ENCODE measurements at places on chromosomes 2 and 18.
A peak's percentile ranks its signal among the peaks of the same experiment; 100 is the strongest.

DNA sequence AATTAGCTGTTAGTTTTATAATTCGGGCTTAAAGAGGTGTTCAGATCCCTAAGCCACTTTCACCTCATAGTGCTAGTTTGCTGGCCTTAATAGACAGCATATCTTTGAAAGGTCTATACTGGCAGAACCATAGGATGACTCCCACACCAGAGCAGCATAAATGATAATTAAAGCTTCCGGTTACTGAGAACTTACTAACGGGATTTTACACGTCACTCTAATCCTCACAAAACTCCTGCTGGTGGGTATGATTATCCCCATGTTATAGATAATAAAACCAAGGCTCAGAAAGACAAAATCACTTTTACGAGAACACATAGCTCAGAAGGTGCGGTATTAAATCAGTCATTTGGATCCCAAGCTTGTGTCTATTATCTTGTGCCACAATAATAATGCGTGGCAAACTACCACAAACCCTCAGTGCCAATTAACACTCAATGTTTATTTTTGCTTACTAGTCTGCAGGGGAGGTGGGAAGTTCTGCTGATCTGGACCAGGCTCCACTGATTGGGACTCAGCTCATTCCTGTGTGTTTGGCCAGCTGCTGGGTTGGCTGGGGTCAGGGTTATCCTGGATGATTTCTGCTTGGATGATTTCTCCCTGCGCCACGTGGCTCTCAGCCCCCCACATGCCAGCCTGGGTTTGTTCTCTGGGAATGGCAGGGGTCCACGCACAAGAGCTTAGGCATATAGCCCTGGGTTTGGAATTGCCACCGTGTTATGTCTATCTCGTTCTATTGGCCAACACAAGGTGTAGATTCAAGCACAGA lies 62.3 kb downstream of the TRIB2 start:
- no peak for DNase-seq

DNA sequence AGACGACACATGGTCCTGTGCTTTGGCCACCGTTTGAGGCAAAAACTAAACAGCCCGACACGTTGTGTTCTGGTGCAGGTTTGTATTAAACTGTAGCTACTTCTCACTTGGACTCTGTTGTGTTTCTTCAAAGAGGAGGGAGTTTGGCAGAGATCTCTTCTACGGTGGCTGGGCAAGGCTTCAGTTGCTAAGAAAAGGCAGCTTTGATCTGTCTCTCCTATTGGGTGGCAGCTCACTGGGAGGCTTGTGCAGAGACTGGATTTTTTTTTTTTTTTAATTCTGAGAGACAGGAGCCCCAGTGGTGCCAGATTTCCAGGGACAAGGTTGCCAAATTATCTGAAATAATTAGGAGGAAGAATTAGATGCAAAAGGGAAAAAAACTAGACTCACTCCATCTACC lies 20.2 kb upstream of the MAPRE3 start:
- no peak for DNase-seq

- DNase-seq = no peak
Observed at GRCh38 chr18:76434452-76434851, 60.6 kb downstream of the ZNF516 start.

DNA sequence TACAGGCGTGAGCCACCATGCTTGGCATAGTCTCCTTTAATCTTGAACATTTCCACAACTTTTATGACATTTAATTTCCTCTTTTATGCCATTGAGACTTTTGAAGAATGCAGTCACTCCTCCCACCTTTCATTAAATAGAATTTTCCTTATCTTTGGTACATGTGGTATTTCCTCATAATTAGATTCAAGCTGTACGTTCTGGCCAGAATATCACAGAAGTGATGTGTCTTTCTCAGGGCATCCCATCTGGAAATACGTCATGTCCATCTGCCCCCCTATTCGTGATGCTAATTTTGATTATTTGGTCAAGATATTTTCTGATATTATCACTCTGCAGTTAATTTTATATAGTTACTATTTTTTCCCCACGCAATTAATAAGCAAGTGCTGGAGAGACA lies 16.9 kb downstream of the CASP10 start:
- no peak for DNase-seq

DNA sequence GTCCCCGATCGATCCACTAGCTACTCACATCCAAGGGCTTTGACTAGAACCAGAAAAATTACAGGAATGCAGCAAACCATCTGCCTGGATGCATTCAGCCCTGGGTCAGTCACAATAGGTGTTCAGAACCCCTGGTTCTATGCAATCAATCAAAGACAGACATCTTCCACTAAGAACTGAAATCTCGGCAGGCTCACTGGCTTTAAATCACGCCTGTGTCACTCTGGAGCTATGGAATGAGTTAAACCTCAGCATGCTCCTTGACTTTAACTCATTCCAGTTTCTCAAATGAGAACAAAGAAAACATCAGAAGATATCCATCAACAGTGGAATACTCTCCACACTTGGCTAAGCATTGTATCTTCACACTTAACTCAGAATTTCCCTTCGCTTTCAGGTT lies 68.1 kb upstream of the SPTBN1 start:
- no peak for DNase-seq

- DNase-seq = no peak
Observed at GRCh38 chr2:149191915-149192314, 138.5 kb upstream of the LYPD6 start.

GRCh38 chr18:75408554-75409506 lies 18.7 kb downstream of the SMIM21 start:
- no peak for DNase-seq

GRCh38 chr2:42810971-42811811 lies 18.8 kb upstream of the HAAO start:
- DNase-seq = peak; percentile 44

DNA sequence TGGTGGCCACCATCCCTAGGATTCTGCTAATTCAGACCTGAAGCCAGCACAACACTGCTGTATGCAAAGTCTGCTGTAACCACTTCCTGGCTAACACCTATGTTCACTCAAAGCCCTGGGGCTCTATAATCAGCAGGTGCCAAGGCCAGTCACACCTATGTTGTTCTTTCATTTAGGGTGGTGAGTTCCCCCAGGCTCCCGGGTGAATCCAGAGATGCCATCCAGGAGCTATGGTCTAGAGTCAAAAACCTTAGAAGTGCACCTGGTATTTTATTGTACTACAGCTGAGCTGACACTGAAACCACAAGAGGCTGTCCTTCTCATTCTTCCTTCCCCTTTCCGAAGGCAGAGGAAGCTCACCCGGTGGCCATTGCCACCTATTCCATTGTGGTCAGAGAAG lies 46.2 kb upstream of the CCDC141 start:
- DNase-seq = no peak

DNA sequence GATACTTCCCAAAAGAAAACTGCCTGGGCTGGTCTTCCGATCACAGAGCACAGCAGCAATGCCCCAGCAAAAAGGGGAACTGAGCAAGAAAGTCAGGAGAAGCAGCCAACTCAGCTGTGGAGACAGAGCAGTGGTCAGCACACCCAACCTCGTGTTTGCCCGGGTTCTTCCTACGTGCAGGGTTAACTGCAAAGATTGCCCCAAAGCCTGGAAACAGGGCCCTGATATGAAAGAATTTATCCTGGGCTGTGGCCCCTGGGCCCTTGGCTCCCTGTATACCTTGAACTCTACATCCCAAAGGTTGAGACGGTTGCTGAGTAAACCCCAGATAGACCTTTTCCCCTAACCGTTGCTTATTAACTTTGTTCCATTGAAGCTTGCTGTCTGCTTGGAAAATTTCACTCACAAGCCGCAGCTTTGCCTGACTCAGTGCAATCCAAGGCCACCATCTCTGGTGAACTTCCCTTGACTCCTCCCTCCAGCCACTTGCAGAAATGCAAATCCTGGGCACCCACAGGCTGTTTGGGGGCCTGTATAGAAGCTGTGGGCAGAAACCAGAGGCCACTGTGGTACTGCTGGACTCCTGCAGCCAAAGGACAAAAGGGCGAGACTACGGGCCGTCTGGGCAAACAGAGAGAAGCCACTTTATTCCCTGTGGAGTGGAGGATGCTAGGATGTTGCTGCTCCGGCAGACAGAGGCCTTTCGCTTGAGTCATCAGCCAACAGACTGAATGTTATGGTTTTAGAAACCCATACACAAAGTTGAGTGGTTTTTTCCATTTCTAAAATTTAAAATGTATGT lies 18.2 kb downstream of the NRP2 start:
- no peak for DNase-seq

GRCh38 chr2:118709786-118710185 lies 137.7 kb downstream of the EN1 start:
- DNase-seq = no peak

GRCh38 chr2:226862623-226863022 lies 26.8 kb downstream of the RHBDD1 start:
- DNase-seq = no peak

DNA sequence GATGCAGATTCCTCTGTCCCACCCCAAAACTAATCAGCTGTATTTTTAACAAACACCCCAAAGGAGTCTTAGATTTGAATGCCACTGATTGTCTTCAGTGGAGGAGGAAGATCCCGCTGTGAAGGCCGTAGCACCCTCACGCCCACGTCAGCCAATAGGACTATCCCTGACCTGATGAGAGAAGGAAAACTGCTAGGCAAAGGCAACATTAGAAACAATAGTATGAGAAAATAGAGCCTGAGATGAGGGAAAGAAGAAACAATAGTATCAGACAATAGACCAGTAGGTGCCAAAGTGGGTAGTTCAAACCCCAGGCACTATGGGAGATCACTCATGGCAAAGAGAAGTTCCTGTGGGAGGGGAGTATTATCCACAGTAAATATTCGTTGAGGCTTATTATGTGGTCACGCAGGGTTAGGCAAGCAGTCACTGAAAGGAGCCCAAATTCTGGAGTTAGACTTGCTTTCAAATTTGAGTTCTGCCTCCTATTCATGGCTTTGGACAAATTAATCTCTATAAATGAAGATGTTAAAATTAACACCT lies 2.8 kb downstream of the PCBP1 start:
- no peak for DNase-seq

DNA sequence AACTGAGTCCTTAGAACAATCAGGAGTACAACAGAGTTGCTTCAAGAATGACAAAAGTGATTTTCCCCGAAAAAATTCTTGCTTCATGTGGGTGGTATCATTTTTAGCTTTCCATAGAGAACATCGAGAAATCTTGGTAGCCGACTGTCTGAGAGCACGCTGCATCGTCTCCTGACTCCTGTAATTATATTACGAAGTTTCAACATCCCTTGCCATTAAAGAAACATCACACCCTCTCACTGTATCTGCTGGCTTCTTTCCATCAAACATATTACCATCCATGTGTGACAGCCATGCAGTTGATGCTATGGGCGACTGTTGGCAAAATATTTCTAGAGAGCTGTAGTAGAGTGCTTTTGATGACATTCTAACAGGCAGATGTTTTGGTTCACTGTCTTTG lies 311.2 kb downstream of the CMPK2 start:
- no peak for DNase-seq

DNA sequence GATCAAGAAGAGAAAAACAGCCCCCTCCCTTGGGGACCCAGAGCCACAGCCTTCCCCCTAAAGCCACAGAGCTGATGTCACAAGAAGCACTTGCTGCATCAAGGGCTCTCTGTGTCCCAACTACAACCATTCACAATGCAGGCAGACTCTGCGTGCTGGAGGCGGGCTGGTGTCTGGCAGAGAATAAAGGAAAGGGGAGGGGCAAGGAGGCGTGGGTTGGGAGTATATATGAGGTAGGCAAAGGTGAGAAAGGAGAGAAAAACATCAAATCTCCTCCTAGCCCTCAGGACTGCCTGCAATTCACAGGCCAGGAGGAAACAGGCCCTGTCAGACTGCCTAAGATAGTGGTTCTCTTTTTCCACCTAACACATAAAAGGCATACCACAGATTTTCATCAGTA lies 48.8 kb upstream of the IHH start:
- no peak for DNase-seq

DNA sequence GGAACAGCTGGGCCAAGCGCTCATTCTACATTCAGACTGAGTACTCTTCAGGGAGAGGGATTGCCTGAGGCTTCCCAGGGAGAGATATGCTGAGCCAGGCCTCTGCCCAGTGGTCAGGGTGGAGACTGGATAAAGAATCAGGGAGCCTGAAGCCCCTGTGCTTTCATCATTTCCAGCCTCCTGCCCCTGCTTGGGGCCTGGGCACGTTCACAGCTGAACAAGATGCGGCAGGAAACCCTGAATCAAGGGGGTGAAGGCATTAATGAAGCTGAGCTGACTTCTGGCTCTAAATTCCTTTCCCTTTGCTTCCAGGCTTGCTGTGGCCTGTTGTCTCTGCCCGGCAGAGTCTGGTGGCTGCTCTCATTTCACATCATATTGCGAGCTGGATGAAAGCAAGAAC lies 35.0 kb downstream of the RPL37A start:
- no peak for DNase-seq

GRCh38 chr18:27564066-27564465 lies 379.0 kb upstream of the CHST9 start:
- DNase-seq = no peak

DNA sequence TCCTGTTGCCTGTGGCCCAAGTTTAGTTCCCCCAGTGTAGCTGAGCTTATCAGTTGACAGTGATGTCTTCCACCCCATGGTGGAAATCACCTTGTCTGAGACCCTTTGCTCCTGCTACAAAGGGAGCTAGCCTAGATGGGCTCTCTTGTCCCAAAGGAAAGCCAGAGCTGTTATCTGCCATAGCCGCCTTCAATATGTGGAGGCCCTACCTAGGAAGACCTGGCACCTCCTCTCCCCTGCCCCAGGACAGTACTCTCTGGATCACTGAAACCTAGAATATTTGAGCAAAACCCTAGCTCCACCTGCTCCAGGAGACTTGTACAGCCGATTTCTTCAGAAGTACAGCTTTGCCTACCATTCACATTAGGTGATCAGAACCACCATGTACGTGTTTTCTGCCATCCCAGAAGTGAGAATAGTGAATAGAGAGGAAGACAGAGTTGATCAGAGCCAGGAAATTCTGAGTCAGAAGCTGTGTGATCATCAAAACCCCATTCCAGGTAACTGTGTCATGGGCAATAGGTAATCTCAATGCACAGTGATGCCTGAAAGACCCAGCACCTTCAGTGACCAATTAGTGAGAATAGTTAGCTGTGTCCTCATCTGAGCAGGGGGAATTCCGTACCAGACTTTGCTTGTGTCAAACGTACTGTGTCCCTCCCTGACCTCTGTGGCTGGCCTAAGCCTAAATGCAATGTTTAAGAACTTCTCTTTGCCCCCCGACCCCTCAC lies 138.4 kb upstream of the ALPP start:
- DNase-seq = no peak

DNA sequence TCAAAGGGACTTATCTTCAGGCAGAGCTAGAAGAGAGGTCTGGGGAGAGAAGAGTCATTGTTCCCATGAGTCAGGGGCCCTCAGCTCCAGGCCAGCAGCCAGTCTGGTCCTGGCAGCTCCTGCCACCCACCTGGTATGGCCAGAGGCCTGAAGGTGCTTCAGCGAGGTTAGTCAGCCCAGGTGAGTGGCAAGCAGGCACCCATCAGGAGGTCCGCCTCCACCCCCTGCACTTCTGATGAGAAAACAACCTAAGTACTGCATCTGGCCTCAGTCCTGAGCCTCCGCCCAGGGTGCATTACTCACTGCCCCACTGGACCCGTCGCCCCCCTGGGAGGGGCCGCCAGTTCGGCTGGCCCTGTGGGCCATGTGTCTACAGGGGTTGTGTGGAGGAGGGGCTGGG lies 130.2 kb downstream of the INHBB start:
- no peak for DNase-seq

All from NCI-H1436 (cell line).